ENCODE measurements at places on chromosomes 4 and X. TPM values are rescaled to one million over a fixed set of nuclear protein-coding genes. Genes with fewer than 3 reads are reported as not detected.

DNA sequence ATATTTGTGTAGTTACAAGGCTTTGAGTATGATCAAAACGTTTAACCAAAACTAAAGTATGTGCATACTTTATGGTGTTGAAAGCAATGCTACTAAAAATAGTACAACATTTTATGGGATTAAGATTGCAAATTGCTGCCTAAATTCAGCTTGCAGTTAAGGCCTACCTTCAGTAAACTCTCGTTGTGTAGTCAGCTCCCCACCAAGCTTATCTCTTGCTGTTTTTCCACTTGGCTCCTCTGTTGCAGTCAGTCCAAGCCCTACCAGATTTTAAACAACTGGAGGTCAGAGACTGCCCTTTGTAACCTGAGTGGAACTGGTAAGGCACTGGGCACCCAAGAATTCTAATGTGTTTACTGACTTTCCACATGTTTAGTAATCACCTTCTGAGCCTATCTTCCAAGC, 25.7 kb downstream of the AFF1 start:
- ATAC-seq = no peak

DNA sequence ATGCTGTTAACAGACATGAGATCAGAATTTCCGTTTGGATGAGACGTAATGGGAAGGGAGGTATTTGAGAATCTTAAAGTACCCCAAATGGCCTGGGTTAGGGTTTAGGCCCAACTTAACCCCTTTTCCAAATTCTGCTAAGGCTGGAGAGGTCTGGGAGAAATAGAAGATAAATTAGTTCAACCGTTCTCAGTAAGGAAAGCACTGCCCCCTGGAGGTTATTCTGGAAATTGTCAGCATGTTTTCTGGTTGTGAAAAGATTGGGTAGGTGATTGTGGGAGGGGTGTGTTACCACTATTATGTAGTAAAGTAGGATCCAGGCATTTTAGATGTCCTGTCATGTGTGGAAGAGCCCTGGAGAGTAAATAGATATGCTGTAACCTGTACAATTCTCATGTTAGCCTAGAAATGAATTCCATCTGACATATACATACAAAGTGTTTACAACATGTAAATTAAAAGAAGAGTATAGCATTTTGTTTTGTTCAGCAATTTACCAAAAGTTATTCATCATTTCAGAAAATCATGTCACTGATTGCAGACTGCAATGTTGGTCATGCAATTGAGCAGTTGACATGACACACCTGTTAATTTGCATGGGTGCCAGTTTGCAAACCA, 26.8 kb upstream of the GRXCR1 start:
- ATAC-seq = peak; percentile 42

HTN3 gene
- not detected for total RNA-seq

DNA sequence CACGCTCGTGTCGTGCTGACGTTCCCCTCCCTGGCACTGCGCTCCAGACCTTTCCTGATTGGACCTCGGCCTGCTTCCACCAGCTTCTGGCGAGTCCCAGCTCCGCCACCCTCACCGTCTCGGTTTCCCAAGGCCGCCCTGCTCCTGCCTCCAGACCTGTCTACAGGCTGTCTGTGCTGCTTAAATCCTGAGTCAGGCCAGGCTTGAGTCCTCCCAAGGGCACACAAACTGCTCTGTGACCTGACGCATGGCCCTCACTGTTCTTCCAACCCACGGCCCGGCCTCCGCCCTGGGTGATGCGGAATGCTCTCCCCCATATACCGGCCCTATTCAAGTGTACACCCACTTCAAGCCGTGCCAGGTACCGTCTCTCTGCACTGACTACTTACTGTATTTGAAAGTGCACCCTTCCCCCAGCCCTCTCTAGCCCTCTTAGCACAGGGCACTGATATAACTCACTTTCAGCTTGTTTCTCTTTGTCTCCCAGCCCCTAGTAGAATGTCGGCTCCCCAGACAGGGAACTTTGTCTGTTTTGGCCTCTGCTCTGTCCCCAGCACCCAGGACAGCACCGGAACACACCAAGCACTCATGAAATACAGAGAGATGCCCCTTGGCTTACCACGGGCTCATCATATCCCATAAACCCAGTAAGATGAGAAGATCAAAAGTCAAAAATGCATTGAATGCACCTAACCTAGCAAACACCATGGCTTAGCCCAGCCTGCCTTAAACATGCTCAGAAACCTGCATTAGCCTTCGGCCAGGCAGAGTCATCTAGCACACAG, 63.1 kb upstream of the AFAP1 start:
- no peak for ATAC-seq

- no peak for ATAC-seq
Measured at GRCh38 chr4:123244137-123244536, 152.5 kb upstream of the SPRY1 start.

ETDB gene
- not detected for total RNA-seq

- no peak for ATAC-seq
Measured at GRCh38 chr4:184821242-184821641, 4.5 kb downstream of the ACSL1 start.

DNA sequence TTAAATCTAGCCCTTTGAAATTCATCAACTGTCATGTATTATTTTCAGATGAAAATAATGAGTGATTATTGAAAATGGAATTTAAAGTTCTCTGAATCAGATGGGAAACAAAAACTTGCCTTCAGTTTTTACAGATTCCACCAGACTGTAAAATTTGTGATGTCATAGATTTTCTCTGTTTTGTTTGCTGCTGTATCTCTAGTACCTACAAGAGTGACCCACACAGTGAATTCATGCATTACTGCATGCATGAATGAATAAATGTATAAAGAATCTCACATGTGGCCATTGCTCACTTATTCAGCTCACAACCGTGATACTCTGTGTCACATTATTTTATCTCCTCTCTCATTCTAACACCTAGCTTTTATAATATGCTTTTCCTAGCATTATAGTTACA, 532.2 kb upstream of the AGA start:
- no peak for ATAC-seq

DNA sequence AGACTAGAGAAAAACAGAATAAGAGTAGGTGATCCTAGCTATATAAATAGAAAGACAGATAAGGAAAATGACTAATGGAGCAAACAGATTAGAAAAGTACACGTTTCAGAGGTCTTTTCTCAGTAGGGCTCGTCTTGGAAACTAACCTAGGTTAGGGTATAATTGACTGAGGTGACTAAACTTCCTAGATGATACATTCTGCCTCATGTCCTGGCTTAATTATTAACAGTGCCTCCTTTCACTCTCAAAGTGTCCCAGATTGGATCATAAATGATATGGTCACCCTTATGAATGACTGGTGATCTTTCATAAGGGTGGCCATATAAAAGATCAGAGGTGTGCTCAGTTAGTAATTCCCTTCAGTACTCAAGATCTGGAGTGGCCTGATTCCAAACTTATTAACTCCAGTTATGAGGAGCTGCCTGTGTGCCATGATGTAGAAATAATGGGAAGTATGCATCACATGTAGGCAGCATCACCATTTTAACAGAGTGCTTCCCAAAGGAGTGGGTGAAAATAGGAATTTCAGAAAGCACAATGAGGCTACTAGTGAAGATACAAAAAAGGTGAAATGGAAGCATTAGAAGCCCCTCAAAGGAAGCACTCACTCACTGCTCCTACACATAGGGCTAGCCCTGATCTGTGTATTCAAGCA, 14.7 kb upstream of the GRIA3 start:
- ATAC-seq = no peak

- no peak for ATAC-seq
Measured at GRCh38 chrX:29690061-29690460, 525.3 kb upstream of the MAGEB2 start.

DNA sequence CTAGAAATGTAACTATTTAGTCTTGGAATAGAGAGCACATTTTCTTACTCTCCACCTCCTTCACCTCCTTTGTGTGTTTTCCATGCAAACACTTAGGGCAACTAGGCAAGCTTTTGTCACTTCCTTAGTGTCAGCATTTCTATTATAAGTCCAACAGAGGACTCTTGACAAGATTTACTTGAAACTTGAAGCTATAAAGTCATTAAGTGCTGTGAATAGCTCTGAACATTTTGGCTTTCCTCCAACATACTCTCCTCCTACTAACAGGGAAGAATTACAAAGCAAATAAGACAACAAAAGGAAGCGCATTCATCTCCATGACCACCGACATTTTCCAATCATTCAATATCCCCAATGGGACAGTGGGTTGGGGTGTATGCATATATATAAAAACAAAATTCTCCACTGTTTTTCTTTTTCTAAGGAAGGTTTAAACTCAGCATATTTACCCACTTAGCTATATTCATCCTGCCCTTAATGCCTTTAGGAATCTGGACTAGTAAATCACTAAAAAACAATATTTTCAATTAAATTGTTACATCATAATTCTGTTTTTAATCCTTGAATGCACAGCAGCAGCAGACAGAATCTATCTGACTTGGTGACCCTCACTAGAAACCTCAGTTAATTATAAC, 264.6 kb downstream of the SNCA start:
- ATAC-seq = no peak

GRCh38 chr4:67483868-67484602, 61.3 kb downstream of the CENPC start:
- ATAC-seq = peak; percentile 93

DNA sequence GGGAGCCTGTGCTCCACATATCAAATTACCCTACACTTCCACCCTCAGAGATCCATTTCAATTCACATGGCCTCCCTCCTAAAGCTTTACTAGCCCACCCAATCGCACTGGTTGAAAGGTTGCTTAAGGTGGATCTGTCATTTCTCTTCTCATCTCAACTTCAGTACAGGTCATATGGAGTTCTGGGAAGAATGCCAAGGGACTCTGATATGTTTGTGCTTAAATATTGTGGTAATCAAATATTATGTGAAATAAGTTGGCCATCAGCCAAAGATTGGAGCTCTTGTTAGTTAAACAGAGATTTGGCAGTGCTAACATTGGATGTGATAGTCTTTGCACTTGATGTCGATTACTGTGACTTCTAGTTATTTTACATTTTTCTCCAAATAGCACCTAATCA, 20.5 kb downstream of the SEPTIN6 start:
- no peak for ATAC-seq

DNA sequence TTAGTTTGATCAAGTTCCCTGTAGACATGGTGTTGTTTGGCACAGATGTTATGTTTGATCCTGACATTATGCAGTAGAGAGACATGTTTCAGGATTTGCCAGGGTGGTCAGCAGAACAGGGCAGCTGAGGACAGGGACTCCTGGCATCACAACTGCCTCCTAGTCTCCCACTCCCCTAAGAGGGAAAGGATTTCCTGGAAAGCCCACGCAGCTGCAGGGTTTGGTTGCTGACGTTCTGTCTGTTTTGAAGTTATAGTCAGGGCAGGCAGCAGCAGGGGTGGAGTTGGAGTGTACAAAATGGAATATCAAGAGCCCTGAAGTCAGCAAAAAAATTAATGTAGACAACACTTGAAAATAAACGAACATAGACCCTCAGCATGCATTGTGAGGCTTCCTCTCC, 125.4 kb downstream of the CPE start:
- ATAC-seq = no peak

PF4V1 gene
- total RNA-seq = not detected

- ATAC-seq = no peak
Measured at GRCh38 chr4:105002278-105002677, 144.4 kb upstream of the TET2 start.

- ATAC-seq = no peak
Measured at GRCh38 chrX:19814240-19814639, 73.2 kb downstream of the SH3KBP1 start.

- no peak for ATAC-seq
Measured at GRCh38 chr4:955161-955921, 18.0 kb downstream of the DGKQ start.

DNA sequence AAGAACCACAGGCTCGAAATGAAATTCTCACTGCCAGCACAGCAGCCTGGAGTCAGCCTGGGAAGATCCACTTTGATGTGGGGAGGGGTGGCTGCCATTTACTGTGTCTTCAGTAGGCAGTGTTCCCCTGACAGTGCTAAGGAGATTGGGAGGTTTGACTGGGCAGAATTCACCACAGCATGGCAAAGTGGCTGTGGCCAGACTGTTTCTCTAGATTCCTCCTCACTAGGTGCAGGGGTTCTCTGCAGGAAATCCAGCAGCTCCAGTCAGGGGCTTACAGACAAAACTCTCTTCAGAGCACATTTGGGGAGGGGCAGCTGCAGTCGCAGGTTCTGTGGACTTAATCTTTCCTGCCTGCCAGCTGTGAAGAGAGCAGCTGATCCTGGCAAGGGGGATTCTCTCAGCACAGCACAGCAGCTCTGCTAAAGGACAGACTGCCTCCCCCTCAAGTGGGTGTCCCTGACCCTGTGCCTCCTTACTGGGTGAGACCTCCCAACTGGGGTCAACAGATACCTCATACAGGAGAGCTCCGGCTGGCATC, 1174.0 kb downstream of the RAPGEF2 start:
- no peak for ATAC-seq

DNA sequence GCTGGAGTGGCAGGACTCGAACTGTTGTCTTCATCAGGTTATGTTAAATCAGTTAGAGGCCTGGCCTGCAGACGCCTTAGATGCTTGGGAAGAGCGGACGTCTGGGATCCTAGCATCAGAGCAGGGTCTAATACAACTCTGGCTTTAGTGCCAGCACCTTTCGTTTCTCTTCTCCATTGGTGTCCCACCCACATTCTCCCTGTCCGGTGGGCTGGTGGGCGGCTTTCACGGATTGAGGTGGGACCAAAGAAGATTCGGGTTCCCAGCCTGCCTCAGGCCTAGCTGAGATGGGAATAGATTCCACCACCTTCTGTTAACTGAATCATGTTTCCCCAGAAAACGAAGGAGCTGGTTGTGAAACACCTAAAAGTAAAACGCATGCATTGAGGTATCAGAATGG, 939 bp downstream of the PDK3 start:
- ATAC-seq = no peak

GRCh38 chr4:94979621-94980020, 221.9 kb downstream of the BMPR1B start:
- ATAC-seq = no peak

- no peak for ATAC-seq
Measured at GRCh38 chrX:84340968-84341367, 153.0 kb upstream of the RPS6KA6 start.

- ATAC-seq = no peak
Measured at GRCh38 chr4:2933566-2934076, 29.6 kb downstream of the NOP14 start.

MOSPD2 gene
- 10.9 TPM for total RNA-seq

DNA sequence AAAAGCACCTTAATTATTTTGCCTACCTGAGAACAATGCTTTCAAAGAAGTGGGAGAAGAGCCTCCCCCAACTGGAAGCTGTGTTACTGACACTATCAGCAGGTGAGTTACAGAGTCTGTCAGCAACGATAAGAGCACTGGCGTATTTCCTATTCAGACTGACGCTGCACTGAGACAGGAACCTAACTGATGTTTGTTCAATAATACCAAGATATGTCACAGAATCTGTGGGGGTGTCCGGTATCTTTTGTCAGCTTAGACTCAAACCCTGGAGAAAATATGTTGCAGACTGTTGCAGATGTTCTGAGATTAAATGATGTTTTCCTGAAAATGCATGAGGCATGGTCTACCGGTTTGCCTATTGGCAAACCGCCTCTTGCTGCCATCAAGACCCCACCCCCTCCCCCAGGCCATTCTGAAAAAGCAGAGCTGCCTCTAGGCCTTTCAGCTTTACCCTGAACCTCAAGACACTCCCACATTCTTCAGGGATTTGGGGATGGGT, 115.2 kb upstream of the KIT start:
- no peak for ATAC-seq

NSDHL gene
- total RNA-seq = 20.2 TPM

GRCh38 chr4:891747-892146, 40.4 kb downstream of the GAK start:
- no peak for ATAC-seq

- no peak for ATAC-seq
Measured at GRCh38 chrX:123311486-123311885, 127.4 kb downstream of the GRIA3 start.

- no peak for ATAC-seq
Measured at GRCh38 chr4:106287353-106287969, 28.5 kb downstream of the TBCK start.
